Smooth muscle cell of trachea (primary cell): ENCODE measurements at places on chromosomes 13 and 19. TPM values are rescaled to one million over a fixed set of nuclear protein-coding genes. Genes with fewer than 3 reads are reported as not detected.

SLC25A42 gene
- total RNA-seq, result 7.9 and 12.4 TPM in 2 replicates

ACER1 gene
- not detected in 2 replicates for total RNA-seq

RBM26 gene
- 18.7 and 29.1 TPM in 2 replicates for total RNA-seq

CGB3 gene
- not detected in 2 replicates for total RNA-seq

MBD3L3 gene
- not detected in 2 replicates for total RNA-seq

C13orf46 gene
- 0.50 and 0.58 TPM in 2 replicates for total RNA-seq

SHISA7 gene
- total RNA-seq, result under 0.01 TPM in 1 of 2 replicates, not detected in the other
